EH (cell line): ENCODE measurements at places on chromosomes 3 and 15.
A peak's percentile ranks its signal among the peaks of the same experiment; 100 is the strongest.

GRCh38 chr3:14216257-14217048, 37.8 kb downstream of the LSM3 start:
- no peak for DNase-seq

DNA sequence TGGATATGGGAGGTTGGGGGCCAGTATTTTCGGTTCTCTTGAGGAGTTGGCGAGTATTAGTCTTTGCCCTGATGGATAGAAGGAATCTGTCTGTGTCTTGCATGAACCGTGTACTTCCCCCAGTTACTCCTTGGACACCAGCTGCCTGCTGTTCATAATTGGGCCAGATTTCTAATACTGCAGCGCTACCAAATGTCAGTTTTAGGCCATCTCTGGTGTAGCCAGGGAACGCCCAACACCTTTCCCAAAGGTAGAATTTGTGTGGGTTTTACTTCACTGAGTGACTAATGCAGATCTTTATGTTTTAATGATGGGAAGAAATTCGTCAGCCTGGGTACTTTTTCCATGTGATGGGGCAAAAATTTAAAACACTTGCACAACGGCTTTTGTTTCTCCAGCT, 18.4 kb downstream of the FLNB start:
- DNase-seq = no peak

DNA sequence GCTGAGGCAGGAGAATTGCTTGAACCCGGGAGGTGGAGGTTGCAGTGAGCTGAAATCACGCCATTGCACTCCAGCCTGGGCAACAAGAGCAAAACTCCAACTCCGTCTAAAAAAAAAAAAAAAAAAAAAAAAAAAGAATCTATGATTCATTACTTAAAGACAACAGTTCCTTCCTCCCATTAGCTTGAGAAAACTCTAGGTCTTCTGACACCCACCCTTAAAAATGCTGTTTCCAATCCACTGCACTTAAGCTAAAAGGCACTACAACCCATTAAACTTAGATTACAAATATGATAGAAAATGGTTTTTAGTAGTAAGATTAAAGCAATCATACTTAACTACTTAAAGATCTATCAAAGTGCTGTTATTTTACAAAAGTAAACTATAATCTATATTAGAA, 40.0 kb upstream of the BHLHE40 start:
- peak; percentile 59 for DNase-seq

- DNase-seq = no peak
These were observed 200.7 kb downstream of the GREM1 start for GRCh38 chr15:32918547-32918946.

- no peak for DNase-seq
These were observed 105.6 kb upstream of the MANF start for GRCh38 chr3:51279448-51279847.

- peak; percentile 65 for DNase-seq
These were observed 33.5 kb downstream of the BCL2L10 start for GRCh38 chr15:52078876-52079700.

- DNase-seq = peak; percentile 9
These were observed 8.3 kb downstream of the ARL14 start for GRCh38 chr3:160685144-160685766.

- DNase-seq = peak; percentile 56
These were observed 655 bp upstream of the TMOD3 start for GRCh38 chr15:51828621-51829375.

DNA sequence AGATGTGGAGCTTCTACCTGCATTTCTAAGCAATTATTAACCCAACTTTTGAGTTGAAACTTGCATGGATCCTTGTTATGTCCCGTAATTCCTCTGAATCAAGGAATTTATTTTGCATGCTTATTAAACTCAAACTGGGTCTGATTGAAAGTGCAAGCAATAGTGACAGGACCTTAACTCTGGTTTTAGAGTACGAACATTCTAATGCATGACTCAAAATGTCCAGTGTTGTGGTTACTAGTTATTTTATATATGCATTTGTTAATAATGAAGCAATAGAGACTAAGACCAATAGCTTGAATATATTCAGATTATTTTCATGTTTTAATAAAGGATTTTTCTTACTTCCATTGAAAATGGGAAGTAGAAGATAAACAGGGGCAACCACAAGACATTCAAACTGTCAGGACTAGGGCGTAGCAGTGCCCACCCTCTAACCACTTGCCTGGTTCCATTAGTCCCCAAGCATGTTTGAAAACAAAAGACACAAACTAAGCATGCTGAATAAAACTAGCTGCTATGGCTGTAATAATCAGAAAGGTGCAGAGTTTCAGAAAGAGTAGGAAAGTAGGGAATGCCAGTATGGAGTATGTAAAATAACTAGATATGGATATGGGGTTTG, 28.1 kb downstream of the OIP5 start:
- DNase-seq = no peak

GRCh38 chr15:72450805-72451204, 23.3 kb upstream of the ARIH1 start:
- no peak for DNase-seq

GRCh38 chr3:194312743-194313281, 38.3 kb downstream of the CPN2 start:
- DNase-seq = peak; percentile 44

DNA sequence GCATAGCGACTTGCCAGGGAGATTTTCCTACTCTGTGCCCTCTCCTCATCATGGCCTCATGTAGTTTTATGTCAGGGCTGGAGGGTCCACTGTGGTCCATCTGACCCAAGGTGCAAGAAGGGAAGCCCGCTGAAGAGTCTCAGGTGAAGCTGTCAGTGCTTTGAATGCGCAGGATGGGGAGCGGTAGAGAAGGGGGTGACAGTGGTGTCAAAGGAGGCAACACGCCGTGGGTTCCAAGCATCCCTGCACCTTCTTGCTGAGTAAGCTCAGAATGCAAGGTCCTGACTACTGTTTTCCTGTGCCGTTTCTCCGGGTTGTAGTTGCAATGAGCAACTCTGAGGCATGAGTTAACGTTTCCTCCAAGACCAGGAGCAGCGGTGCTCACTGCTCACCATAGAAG, 44.9 kb upstream of the RAB6B start:
- no peak for DNase-seq

GRCh38 chr15:47806008-47806407, 88.7 kb downstream of the SEMA6D start:
- no peak for DNase-seq

DNA sequence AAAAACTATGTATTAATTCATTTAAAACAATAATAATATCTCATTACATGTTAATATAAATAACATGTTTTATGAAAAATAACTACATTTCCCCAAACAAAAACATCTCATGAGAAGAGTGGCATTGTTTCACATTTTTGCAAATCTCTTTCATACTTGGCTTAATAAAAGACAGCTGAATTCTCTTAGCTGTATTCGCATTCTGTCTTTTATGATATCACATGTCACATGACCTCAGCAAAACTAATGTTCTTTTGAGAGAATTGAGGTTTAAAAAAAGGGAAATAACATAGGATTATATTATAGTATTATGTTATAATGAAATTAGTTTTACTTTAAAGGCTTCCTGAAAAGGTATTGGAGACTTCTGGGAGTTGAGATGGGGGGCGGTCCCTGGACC, 48.4 kb upstream of the SPPL2A start:
- no peak for DNase-seq

DNA sequence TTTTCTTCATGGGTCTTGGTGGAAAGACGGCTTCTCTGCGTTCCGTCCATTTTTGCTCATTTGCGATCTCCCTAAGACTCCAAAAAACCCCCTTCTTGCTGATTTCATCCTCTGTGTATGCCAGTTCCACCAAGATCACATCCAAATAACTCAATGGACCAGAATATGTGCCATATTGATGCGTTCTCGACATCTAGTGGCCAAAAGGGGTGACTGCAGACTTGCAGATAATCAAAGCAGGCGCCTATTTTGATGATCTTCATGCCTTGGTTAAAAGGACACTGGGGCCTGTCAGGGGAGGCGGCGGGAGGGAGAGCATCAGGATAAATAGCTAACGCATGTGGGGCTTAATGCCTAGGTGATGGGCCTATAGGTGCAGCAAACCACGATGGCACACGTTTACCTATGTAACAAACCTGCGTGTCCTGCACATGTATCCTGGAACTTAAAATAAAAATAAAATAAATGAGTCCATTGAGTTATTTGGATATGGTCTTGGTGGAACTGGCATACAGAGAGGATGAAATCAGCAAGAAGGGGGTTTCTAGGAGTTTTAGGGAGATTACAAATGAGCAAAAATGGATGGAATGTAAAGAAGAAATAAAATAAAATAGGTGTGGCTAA, 104.2 kb upstream of the RAD18 start:
- peak; percentile 70 for DNase-seq
